ENCODE measurements at places on chromosomes 2 and 18.

DNA sequence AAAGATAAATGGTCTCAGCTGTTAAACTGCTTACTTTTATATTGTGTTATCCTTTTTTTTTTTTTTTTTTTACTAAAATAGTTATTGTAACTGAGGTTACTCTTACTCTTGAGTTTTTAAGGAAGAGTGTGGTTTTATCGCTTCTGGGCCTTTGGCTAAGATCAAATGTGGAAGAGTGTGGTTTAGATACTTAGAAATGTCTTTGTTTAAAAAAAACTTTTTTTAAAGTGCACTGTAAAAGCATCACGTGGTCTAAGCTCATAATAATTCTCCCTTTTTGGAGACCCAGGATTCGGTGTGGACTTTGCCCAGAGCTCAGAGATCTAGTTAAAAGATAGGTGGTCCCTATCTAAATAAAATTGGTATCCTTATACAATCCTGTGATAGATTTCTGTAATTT, 11.9 kb upstream of the OXER1 start:
- no peaks in the 10 kb centered on the region for H3K27me3 ChIP-seq
- H3K27ac ChIP-seq = no peak overlapping the region
- H3K4me1 ChIP-seq = peaks cover 3% of the 10 kb centered on the region
- H3K4me3 ChIP-seq = no peak overlapping the region

- no peaks in the 10 kb centered on the region for H3K36me3 ChIP-seq
- no peaks in the 10 kb centered on the region for H3K4me1 ChIP-seq
- no peak overlapping the region for H3K27ac ChIP-seq
- no peaks in the 10 kb centered on the region for H3K27me3 ChIP-seq
These were observed 90.7 kb downstream of the NCKAP5 start for GRCh38 chr2:133477616-133477990.

GRCh38 chr2:60149176-60149575, 404.3 kb downstream of the BCL11A start:
- H3K27ac ChIP-seq = no peak overlapping the region
- DNase-seq = no peak
- H3K27me3 ChIP-seq = no peaks in the 10 kb centered on the region
- H3K4me3 ChIP-seq = no peak overlapping the region
- no peaks in the 10 kb centered on the region for H3K36me3 ChIP-seq

GRCh38 chr2:240623531-240624010, 1.7 kb upstream of the GPR35 start:
- peaks cover 6% of the 10 kb centered on the region for H3K4me1 ChIP-seq
- no peaks in the 10 kb centered on the region for H3K36me3 ChIP-seq
- no peak for DNase-seq
- no peak overlapping the region for H3K27ac ChIP-seq

GRCh38 chr2:184540246-184540789, 58.0 kb upstream of the ZNF804A start:
- no peak overlapping the region for H3K27ac ChIP-seq
- no peaks in the 10 kb centered on the region for H3K27me3 ChIP-seq
- no peak overlapping the region for H3K4me3 ChIP-seq
- no peaks in the 10 kb centered on the region for H3K4me1 ChIP-seq

DNA sequence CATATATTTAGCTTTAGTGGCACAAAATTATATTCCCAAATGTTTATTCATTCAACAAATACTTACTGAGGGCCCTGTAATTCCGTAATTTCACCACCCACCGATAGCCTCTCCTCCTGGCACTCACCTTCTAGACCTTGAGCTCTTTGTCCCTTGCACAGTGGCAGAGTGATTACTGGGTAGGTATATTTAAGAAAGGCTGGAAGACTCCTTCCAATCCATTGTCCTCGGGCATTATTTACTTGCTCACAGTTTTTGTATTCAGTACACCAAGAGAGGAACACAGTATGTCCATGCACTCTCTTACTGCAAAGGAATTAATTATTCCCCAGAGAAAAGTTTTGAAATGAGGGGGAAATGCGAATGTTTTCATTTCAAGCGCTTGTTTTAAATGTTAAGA, 1.1 kb upstream of the CDCA7 start:
- DNase-seq = no peak
- no peaks in the 10 kb centered on the region for H3K27me3 ChIP-seq
- peaks cover 6% of the 10 kb centered on the region for H3K4me1 ChIP-seq
- no peak overlapping the region for H3K27ac ChIP-seq
- H3K4me3 ChIP-seq = peak overlapping the region; percentile 83
- H3K36me3 ChIP-seq = peaks cover 2% of the 10 kb centered on the region

GRCh38 chr2:119650206-119650605, 28.8 kb upstream of the TMEM177 start:
- H3K36me3 ChIP-seq = no peaks in the 10 kb centered on the region
- no peak overlapping the region for H3K4me3 ChIP-seq
- no peak overlapping the region for H3K27ac ChIP-seq
- no peaks in the 10 kb centered on the region for H3K4me1 ChIP-seq
- no peaks in the 10 kb centered on the region for H3K27me3 ChIP-seq
- DNase-seq = no peak

Measured in H1 (cell line).